ENCODE measurements at places on chromosomes 5 and 9.

DNA sequence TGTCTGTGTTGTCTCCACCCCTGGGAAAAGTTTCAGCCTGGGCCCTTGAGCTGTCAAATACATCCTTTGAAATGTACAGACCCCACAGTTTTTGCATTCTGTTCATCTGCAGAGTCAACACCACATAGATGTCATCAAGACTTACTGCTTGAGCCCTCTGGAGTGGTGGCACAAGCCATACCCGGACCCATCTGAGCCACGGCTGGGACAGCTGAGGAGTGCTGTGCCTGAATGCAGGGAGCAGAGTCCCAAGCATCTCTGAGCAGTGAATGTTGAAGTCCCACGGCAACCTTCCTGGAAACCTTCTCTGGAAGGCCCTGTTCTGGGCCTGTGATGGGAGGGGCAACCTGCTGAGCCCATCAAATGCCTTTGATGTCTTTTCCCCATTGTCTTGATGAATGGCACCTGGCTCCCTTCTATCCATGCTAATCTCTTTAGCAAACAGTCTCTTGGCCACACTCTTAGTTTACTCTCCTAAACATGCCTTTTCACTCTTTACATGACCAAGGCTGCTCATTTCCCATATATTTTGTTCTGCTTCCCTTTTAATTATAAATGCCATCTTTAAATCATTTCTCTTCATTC lies 92.5 kb downstream of the ATPSCKMT start:
- DNase-seq = no peak

- DNase-seq = no peak
These were observed 95.0 kb downstream of the KIAA1958 start for GRCh38 chr9:112581469-112582176.

DNA sequence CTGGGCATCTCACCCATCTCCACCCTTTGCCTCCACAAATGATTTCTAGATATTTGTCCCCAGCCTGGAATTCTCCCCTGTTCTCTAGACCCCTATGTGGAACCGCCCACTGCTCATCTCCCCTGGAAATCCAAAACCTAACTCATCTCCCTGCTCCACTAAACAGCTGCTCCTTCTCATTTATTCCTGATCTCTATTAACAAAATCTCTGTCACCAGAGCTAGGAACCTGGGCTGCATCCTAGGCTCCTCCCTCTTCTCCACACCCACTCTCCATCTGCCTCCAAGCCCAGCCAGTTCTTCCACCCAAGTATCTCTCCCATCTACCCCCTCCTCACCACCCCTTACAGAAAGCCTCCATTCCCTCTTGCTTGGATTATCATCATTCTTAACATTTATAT lies 24.0 kb upstream of the SYNPO start:
- no peak for DNase-seq

DNA sequence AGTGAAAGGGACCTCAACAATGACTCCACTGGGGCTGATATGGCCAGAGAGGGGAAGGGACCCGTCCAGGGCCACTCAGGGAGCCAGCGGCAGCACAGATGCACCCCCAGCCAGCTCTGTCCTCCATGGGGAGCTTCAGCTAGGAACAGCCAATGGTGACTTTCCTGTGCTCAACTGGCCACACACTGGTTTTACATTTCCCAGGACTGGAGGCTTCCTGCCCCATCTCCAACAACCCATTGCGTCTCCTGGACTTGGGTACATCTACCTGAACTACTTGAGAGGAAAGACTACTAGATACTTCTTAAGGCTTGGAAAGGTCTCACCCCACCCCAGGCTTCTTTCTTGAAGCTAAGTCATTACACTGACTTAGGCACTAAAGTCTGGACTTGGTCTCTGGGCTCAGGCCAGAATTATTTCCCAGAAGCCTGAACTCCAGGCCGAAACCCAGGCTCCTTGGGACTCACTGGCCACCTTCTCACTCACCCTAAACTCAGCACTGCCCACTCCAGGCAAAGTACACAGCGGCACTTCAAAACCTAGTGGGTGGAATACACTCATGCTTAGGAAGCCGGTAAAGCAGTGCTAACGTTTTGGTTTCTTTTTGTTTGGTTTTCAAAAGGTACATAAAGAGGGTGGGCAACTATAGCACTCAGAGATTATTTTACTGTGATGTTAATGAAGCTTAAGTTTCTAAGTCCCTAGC lies 1.5 kb downstream of the IGFBPL1 start:
- DNase-seq = no peak

GRCh38 chr5:1437226-1437829 lies 7.9 kb downstream of the SLC6A3 start:
- no peak for DNase-seq

DNA sequence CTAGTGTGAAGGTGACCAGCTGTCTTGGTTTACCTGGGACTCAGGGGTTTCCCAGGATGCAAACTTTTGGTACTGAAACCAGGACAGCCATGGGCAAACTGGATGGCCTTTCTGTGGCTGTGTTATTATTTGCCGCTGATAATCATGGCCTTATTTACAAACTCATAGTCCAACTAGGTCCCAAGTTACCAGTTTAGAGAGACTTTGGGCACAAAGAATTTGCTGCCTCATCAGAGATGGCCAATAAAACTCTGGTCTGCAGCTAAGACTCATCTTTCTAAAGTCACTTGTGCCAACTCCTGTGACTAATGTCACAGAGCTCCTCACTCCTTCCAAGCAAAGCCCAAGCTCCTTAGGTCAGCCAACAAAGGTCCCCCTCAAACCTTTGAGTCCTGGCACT lies 47.5 kb upstream of the PLPP6 start:
- no peak for DNase-seq

GRCh38 chr5:93717162-93717561 lies 24.2 kb downstream of the POU5F2 start:
- peak; percentile 14 for DNase-seq

- peak; percentile 77 for DNase-seq
These were observed 148.8 kb downstream of the MEF2C start for GRCh38 chr5:88734191-88734640.

DNA sequence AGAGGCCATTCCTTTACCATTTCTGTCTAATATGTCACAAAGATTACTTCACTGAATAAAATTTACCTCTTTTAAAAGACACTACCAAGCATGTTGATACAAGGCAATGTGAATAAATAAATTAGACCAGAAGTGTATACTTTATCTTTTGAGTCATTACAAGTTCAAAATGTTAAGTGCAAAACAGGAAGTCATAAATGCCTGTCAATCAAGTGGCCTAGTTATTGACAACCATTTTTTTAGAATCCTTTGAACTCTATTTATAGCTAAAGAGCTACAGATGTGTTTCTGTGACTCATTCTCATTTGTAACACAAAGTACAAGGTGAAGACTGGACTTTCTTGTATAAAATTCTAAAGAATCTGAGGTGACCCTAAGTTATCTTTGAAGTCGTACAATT lies 602.7 kb upstream of the SEMA6A start:
- no peak for DNase-seq

GRCh38 chr9:137234758-137235423 lies 4.2 kb downstream of the SLC34A3 start:
- no peak for DNase-seq

- no peak for DNase-seq
These were observed 8.2 kb downstream of the GALNT10 start for GRCh38 chr5:154198611-154199230.

GRCh38 chr5:94240993-94241651 lies 377.3 kb downstream of the KIAA0825 start:
- DNase-seq = no peak

- peak; percentile 56 for DNase-seq
These were observed 21.3 kb downstream of the NREP start for GRCh38 chr5:111735583-111736270.

GRCh38 chr5:108700930-108701329 lies 46.8 kb upstream of the FER start:
- no peak for DNase-seq

GRCh38 chr9:72394066-72394465 lies 29.1 kb upstream of the ZFAND5 start:
- DNase-seq = peak; percentile 78

DNA sequence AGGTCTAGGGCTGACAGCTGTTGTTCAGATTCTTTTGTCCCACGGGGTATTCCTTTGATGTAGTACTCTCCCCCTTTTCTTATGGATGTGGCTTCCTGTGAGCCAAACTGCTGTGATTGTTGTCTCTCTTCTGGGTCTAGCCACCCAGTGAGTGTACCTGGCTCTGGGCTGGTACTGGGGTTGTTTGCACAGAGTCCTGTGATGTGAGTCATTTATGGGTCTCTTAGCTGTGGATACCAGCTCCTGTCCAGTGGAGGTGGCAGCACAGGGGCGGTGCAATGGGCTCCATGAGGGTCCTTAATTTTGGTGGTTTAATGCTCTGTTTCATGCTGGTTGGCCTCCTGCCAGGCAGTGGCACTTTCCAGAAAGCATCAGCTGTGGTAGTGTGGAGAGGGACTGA lies 161.3 kb downstream of the CAVIN4 start:
- DNase-seq = no peak

- DNase-seq = no peak
These were observed 647.7 kb downstream of the HTR1A start for GRCh38 chr5:63314551-63314950.

GRCh38 chr9:89405826-89406225 lies 87.5 kb downstream of the SECISBP2 start:
- peak; percentile 81 for DNase-seq

DNA sequence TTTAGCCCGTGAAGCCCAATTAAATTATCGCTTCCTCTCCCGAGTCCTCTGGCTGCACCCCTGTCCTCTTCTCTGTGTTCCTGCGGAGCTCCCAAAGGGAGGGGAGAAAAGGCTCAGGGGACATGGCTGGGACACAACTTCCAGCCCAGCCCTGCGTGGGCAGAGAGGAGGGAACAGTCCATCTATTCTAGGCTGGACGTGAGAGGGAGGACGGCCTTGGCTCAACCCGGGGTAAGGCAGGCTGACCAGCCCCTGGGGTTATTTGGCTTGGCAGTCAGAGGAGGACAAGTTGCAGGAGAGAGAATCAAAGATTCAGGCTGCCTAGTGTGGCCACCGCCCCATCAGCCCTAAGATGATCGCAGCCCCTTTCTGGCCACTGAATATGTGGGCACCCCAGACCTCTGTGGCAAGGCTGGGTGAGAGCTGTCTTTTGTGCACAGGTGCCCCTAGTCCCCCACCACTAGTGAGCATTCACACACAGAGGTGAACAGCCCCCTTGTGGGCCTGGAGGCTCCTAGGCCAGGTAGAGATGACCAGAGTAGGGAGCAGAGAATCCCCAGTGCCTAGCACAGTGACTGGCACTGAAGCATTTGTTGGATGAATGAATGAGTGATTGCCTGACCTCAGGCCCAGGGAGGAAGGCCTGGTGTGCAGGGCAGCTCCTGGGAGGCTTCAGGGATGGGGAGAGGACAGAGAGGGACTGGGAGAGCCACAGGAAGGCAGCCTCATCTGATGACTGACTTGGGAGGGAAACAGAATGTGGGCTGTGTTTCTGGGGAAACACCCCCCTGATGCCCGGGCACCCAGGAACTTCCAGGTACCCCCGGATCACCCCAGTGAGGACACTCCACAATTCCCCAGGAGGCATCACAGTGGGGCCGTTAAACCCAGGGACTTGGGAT lies 133.9 kb downstream of the C9orf50 start:
- DNase-seq = no peak

DNA sequence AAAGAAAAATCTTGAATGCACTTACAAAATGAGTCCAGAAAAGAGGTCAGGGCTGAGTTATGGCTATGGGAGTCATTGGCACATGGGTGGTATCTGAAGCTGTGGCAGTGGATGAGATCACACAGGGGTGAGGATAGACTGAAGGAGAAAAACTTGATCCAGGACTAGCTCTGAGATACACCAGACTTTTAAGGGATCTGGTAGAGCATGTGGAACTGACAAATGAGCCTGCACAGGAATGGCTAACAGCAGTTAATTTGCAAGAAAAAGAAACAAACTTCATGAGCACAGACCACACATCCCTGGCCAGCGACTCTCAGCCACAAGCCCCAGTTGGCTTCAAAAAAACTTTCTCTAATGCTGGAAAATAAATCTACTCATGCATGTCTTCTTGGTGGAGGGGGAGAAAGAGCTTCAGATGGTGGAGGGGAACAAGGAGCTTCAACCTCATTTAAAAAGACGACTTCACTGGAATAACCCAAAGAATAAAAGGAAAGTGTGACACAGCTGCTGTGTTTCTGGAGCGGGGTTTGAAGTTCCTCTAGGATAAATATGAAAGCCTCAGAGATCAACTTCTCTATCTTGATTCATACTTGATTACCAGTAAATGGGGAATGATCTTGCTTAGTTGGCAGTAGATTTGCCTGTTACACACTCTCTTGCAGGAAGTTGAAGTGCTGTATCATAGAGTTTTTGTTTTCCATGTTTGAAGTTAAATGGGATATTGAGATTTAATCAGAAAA lies 33.6 kb downstream of the TNFAIP8 start:
- peak; percentile 66 for DNase-seq

DNA sequence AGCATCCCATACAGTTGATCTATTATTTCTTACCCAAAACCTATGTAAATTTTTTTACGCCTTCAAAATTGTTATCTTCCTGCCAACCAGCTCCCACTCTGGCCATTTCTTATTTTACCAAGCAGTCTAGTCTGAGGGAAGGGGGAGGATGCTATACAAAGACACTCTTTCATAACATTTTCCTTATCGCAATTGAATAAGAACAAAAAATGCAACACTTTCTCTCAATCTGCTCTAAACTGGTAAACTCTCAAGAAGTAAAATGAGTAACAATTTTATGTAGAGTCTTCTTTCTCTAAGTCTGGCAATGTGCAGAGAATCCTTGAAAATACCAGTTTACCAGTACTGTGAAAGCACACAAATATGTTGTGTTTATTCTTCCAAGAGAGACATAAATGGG lies 1216.3 kb downstream of the PTPRD start:
- DNase-seq = no peak

DNA sequence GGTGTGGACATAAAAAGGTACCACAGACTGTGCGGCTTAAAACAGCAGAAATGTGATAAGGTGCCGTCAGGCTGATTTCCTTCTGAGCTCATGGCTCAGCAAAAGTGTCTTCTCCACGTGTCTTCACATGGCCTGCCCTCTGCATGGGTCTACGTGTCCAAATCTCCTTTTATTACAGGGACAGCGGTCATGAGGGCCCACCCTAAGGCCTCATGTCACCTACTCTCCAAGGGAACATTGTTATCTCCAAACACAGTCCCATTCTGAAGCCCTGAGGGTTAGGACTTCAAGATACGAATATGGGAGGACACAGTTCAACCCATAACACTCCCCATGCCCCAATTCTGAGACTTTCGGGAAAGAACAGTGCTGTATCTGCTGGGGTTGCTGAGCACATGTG lies 35.2 kb downstream of the COL23A1 start:
- DNase-seq = no peak

Data from inflammatory macrophage treated with lipopolysaccharide for 4 hours (primary cell).